Fibroblast of skin of left biceps (primary cell): ENCODE measurements at places on chromosomes 13 and 19.

GRCh38 chr13:65454403-65454802 is 1775.7 kb downstream of the PCDH9 start:
- DNase-seq, result no peak

- DNase-seq, result no peak
Observed at GRCh38 chr13:109976206-109976997, 190.0 kb upstream of the IRS2 start.

- DNase-seq, result no peak
Observed at GRCh38 chr13:97386801-97387484, 47.0 kb upstream of the RAP2A start.

- DNase-seq, result no peak
Observed at GRCh38 chr19:39307046-39307821, 11.0 kb downstream of the IFNL1 start.

DNA sequence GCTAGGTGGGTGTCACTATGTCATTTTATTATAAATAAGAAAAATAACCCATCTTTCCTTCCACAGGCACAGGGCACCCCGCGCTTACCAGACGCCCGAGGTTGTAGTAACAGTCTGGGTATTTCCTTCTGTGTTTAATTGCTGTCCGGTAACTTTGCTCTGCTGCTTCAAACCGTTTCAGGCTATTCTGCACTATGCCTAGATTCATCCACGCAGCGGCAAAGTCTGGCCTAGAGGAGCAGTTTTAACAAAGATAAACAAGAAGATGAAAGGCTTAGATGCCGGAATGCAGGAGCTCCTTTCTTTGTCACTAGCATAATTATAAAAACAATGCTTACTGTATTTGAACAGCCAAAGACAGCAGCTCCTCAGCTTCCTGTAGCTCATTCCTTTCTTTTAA is 36.9 kb upstream of the GGACT start:
- no peak for DNase-seq

GRCh38 chr19:45402298-45403061 is 2.4 kb downstream of the PPP1R13L start:
- DNase-seq, result no peak

DNA sequence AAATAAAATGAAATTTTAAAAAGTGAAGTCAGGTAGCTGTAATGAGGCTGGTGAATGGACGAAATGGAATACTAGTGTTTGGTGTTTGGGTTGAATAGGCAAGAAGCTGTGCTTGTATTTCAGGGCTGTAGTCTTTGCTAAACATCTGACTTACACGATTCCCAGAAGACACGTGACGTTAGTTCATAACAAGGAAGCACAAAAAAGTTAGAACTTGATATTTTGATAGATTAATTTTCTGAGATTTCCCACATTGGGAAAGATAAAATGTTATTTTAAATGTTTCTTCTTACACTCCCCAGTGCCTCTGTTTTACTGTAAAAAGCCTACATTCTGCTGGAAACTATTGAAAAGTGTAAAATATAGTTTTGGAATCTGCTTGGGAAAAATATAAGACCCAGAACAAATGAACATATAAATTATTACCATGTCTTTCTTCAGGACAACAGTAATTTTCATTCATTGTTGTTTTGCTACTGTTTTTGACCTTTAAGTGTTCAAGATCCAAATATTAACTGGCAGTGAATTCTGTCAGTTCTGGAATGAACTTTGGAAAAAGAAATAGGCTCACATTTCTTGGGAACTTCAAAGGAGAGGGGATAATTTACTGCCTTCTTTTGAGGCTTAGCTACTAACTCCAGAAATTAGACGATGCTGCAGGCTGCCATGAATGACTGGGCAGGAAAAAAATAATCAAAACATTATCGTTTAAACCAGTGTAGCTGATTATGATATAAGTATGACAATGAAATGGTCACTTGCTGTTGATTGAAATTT is 241.3 kb downstream of the SLITRK6 start:
- no peak for DNase-seq

DNA sequence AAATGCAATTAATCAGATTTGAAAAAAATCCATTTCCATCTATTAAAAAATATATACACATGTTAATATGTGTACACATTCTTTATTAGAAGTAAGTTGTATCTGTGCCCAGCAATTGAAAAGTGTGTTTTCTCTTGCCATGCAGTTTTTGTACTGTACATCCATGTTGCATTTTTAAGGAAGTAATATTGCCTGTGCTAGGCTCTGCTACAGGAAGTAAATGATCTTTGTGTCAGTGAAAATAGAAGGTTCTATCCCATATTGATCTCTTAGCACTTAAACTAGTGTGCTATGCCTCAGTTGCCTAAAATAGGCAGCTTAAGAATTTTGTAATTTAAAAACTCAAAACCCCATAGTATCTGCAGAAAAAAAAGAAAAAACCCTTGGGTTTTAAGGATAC is 122.5 kb downstream of the CDK8 start:
- DNase-seq, result no peak

DNA sequence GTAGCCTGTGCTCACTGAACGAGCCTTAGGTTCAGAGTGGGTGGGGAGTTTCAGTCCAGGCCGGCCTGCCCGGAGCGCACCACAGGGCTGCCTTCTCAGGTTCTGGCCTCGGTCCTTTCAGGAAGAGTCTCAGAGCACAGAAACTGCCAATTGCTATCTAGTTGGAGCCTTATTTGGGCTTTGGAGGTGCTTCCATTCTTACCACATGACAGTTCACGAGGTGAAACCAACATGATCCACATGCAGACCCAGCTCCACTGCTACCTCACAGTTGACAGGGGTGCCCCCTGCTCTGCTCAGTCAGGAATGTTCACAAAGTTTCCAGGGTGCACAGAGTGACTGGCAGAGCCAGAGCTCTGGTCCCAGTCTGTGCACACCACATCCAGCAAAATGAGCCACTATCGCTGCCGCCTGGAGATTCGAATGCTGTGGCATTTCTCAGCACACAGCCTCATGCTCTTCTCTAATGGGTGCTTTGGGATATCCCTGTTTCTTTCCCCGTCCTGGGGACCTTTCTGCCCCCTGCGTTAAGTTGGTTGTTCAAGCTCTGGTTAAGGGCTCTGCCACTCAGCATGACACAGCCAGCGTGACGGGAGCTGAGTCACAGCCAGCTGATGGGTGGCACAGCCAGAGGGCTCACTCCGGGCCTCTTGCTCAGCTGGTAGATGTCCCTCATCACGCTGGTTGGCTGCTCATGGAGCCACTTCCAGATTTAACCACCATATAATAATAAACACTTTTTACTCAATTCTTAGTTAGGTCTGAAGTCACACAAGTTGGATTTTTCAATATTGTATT is 7.5 kb upstream of the SACS start:
- DNase-seq, result no peak

DNA sequence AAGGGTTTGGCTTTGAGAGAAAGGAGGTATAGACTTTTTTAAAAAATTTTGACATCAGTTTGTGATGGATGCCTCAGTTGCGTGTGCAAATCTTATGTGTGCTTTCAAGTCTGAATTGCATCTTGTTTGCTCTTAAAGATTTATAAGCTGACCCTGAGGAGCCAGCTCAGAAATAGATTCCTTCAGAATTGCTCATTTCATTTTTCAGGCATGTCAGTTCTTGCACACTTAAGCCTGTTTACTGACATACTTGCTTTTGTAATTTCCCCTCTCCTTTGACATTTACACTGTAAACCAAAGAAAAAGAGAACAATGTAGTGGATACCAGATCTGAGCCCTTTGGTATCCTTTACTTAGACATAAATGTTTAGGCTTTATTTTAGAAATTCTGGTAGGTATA is 87.6 kb downstream of the RNF17 start:
- DNase-seq, result no peak

- DNase-seq, result no peak
Observed at GRCh38 chr13:37598597-37598996, at the start of gene POSTN. Gene POSTN, minus strand, starts transcription at chr13:37598768. Its CDS starts 42 bp downstream, at chr13:37598726.

DNA sequence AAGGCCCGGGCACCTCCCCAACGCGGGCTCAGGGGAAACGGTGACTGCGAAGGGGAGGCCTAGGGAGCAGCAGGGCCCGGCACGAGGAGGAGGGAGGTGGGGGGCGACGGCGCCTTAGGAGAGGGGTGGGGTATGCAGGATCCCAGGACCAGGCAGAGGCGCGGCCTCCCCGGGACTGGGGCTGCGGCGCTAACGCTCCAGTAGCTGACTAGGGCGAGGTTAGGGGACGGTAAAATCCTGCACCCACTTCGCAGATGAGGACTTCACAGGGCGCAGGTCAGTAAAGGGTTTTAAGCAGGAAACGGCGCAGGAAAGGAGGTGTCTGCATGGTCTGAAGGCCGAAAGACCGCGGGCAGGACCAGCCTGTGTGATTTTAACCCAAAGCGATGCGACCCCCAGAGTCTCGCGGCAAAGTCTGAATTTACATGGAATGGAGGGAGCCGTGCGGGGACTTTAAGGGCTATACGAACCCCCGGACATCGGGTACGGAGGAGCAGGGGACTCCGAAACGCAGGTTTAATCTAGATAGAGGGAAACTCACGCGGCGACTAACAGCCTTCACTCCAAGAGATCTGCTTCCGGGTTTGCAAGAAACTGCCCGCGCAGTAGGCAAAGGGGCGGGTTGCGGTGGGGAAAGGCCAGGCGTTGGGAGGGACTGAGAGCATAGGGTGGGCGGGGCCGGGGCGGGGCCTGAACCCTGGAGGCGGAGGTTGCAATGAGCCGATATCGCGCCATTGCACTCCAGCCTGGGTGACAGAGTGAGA is at the start of gene ZNF665:
ZNF665 (minus strand) TSS at position 588 of the 764 bp plus-strand sequence. CDS start 10,460 bp downstream, outside the sequence.
- DNase-seq, result peak; percentile 56

DNA sequence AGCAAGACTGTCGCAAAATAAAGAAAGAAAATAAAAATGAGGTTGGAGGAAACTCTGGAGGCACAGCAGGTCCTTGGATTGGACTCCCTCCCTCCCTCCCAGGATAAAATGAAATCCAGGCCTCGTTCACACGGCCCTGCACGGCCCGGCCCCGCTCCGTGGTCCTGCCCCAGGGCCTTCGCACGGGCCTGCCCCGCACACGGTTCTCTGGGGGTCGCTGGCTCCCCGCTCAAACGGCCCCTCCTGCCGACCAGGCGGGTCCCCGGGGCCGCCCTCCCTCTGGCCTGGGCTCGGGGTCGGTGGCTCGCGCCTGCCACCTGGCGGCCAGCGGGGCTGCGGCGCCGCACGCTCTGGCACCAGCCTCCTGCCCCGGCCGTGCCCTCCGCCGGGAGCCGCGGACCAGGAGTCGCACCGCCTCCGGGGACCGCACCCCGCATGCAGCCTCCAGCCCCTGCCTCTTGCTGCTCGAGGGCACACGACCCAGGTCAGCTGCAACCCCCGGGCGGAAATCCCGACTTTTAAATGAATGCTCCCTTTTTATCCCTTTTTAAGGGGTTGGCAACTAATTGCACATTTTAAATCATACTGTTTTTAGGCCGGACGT is 1.5 kb upstream of the WDR18 start:
- DNase-seq, result no peak

DNA sequence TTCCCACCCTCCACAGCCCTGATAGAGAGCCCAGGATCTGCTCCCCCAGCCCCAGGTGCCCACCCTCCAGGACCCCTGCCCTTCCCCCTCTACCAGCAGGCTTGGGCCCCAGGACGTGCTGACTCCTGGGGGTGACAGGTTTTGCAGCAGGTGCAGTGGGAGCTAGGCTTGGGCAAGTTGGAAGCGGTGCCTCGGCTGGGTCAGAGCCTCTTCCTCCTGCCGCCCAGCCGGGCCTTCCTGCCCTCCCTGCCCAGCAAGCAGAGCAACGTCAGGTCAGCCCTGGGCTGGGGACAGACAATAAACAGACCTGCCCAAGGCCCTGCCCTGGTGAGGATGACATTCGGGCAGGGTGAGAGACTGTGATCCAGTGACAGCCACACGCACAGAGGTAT is 9.2 kb upstream of the NCCRP1 start:
- no peak for DNase-seq

GRCh38 chr13:80476953-80477352 is 136.0 kb upstream of the SPRY2 start:
- no peak for DNase-seq

DNA sequence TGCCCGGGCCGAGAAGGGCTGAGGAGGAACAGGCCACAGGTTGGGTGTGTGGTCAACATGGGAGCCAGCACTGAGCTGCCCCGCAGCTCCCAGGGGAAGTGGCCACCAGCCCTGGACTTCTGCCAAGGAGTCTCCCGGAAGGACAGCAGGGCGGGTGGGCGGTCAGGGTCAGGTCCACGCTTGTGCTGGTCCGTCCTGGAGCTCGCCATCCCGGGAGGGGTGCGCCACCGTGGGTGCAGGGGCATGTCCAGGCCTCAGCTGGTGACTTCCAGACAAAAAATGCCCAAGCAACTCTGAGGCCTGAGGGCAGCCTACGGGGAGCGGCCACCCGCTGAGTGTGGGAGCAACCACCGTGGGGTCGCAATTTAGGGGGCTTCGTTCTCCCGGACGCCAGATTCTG is 21.4 kb upstream of the SLC15A1 start:
- DNase-seq, result no peak

DNA sequence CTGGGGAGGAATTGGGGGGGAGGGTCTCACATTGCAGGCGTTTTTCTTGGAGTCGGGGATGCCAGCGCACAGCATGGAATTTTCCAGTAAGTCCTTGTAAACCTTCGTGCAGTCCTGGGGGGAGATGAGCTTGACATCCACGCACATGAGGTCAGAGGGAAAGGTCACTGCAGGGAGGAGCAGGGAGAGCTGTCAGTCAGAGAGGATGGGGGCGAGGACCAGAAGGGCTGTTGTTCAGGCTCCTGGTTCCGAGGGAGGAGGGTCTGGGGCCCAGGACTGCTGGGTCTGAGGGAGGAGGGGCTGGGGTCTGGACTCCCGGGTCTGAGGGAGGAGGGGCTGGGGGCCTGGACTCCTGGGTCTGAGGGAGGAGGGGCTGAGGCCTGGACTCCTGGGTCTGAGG is 4.0 kb downstream of the KLK7 start:
- no peak for DNase-seq

- DNase-seq, result peak; percentile 80
Observed at GRCh38 chr13:46796515-46797474, at the start of gene ESD. Gene ESD, minus strand, starts transcription at chr13:46797161. Its CDS starts 5,748 bp downstream, at chr13:46791413.

DNA sequence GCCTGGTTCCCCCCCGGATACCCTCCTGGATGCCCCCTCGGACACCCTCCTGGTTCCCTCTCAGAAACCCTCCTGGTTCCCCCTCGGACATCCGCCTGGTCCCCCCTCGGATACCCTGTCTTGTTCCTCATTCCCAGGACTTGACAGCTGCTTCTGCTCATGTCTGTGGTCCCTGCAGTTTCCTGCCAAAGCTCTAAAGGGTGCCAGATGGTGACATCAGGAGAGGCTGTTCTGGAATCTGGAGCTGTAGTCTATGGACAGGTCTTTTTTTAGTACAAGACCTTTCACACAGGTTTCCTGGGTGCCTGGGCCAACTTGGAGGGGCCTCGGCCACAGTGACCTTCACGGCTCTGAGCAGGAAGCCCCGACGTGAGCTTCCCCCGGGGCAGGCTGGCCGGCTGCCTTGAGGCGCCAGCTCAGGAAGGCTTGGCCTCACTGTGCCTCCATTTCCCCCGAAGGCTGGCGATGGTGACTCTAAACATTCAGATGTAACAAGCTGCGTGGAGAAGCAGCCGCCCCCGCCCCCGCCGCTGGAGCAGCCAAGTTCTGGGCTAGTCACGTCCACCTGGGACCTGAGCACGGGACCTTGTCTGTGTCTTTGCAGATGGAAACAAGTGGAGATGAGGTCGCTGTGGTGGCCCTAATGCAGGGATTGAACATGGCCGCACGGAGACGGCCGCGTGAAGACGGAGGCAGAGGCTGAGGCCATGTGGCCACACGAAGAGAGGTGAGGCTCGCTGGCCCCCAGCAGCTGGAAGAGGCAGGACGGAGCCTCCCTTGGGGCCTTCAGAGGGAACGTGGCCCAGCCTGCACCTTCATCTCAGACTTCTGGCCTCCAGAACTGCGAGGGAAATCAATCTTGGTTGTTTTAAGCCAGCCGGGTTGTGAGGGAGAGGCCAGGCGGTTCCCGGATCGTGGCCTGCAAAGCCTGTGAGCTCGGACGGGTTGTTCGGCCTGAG is 12.7 kb downstream of the SGTA start:
- no peak for DNase-seq

- DNase-seq, result no peak
Observed at GRCh38 chr19:37346091-37346490, 24.8 kb upstream of the ZNF527 start.
